ENCODE measurements at places on chromosomes 11 and 22.
A peak's percentile ranks its signal among the peaks of the same experiment; 100 is the strongest.

GRCh38 chr22:29733362-29734201, 13.8 kb downstream of the CABP7 start:
- DNase-seq, result no peak

DNA sequence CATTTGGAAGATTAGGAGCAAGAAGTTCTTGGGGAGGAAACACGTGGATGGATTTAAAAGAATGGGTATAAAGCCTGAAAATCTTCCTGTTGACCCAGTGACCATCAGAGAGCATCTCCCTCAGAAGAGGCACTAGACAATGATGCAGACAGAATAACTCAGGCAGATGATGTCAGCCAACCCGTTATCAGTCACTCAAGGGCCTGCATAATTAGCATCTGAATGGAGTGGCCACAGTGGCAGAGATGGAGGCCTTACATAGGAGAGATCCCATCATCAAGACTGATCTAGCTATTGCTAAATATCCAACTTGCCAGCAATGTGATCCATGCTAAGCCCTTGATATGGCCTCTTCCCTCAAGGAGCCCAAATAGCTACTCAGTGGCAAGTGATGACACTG, 70.7 kb upstream of the CD82 start:
- DNase-seq, result no peak

- DNase-seq, result no peak
Measured at GRCh38 chr22:24564376-24565058, 8.7 kb downstream of the SNRPD3 start.

DNA sequence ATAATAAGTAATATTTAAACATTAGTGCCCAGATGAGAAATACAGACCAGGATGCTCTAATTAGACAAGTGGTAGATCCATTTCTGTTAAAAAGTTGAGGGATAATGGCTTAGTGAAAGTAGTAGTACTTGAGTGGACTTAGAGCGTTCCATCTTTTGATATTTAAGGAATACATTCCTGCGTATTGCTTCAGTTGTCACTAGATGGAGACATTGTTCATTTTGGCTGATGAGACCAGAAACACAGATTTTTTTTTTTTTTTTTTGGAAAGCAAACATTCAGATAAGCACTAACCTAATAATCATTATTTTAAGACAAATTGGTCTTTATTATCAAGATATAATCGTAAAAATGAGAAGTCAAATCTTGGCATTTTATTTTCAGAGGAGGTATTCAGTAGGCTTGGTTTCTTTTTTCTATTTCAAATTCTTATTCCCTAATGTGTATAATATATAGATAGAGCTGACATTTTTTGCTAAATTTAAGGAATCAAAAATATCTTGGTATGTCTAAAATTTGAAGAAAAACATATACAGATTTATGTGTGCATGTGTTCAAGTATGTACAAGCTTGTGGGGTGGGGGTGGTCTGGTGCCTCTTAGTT, 92.9 kb downstream of the DYNC2H1 start:
- peak; percentile 38 for DNase-seq

- DNase-seq, result no peak
Measured at GRCh38 chr11:126635511-126635910, 280.0 kb downstream of the ST3GAL4 start.

DNA sequence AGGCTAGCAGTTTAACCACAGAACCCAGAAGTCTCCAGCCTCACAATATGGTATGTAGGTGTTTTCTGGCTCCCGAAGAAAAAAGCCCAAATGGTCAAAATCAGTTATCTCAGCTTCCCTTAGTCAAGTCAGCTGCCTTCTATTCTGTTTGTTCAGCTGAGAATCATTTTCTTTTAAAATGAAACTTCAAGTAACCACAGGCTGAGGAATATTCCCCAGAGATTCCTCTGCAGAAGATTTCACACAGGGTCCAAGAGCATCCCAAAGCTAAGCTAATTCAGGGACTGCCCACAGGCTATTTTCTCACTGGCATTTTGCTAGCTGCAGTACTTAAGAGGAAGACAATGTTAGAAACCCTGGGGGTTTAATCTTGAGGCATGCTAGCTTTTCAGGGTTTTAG, 977.0 kb upstream of the CHORDC1 start:
- DNase-seq, result no peak

- DNase-seq, result peak; percentile 70
Measured at GRCh38 chr11:2089536-2090165, 49.5 kb downstream of the IGF2 start.

DNA sequence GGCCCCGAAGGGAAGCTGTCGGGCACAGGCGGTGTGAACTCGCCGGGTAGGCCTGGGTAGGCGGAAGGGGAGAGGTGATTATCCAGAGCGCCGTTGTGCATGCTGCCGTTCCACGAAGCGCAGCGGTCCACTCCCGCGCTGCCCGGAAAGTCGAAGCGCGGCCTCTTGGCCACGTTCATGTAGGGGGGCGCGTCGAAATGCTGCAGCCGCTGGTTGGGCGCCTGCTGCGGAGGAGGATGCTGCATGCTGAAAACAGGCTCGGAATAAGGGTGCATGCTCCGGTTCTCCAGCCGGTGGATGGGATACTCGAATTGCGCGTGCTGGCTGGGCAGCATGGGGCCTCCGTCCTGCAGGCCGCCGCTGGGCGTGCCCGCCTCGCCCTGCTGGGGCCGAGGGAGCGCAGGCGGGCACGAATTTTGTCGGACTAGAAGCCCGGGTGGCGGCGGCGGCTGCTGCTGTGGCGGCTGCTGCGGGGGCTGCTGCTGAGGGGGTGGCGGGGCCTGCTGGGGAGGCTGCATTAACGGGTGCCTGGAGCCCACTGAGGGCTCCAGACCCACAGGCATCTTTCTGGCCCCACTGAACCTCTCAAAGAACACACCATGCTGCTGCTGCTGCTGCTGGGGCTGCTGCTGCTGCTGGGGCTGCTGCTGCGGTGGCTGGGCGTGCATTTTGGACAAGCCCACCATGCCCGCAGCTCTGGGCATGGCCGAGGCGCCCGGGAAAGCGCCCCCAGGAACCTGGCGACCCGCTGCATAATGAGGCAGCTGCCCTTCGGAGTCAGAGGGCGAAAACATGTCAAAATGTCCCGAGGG, 2.3 kb downstream of the MN1 start:
- DNase-seq, result no peak

DNA sequence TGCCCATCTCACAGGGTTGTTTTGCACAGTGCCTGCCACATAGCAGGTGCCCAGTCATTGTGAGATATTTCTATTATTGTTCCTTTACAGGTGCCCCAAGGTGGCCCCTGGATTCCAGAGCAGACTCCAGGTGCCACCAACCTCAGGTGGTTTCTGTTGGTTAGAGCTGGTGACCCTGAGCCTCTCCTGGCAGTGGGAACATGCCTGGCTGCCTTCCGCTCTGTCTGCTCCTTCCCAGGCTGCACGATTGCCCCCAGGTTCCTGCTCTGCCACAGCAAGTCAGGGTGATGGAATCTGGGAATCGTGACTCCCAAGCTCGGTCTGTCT, 12.6 kb upstream of the OMP start:
- DNase-seq, result no peak

DNA sequence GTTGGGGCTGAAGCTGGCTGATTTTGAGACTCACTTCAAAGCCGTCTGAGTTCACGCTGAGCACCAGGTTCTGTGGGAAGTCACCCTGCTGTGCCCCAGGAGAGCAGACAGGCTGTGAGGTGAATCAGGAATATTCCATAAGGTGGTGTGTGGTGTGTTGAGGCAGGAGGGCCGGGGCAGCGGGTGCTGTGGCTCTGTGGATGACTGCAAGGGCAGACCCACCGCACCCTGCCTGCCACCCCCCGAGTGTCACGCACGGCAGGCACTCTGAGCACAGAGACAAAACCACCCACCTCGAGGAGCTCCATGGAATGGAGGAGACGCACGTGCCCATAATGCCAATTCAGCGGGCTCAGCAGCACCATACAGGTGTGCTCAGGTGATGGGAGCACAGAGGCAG, 147.8 kb downstream of the PKNOX2 start:
- DNase-seq, result no peak

GRCh38 chr22:25669253-25670069, 72.5 kb upstream of the MYO18B start:
- DNase-seq, result peak; percentile 58

DNA sequence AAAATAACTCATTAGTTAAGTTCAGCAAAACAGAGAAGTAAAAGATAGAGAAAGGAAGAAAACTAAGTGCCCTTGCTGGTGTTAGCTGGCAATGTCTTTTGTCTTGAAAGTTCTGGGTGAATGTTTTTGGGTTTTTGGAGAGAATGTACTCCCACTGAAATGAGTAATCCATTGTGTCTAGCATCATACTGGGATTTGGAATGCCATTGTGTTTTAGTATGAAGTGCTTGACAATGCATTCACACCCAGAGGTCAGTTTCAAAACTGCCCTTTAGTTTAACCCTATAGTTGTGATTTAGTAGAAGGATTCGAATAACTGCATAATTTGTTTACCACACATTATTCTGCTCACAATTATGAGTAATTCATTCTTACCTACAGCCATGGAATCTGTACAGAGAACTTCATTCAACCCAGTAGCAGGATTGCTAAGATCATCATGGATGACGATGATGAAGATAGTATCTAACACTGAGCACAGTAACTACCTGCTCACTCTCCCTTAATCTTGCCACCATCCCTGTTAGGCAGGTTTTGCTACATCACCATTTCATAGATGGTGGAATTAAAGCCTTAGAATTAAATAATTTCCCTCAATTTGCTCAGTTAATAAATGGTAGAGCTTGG, 33.9 kb downstream of the MAML2 start:
- no peak for DNase-seq
